ENCODE measurements at places on chromosomes 1 and 21.

DNA sequence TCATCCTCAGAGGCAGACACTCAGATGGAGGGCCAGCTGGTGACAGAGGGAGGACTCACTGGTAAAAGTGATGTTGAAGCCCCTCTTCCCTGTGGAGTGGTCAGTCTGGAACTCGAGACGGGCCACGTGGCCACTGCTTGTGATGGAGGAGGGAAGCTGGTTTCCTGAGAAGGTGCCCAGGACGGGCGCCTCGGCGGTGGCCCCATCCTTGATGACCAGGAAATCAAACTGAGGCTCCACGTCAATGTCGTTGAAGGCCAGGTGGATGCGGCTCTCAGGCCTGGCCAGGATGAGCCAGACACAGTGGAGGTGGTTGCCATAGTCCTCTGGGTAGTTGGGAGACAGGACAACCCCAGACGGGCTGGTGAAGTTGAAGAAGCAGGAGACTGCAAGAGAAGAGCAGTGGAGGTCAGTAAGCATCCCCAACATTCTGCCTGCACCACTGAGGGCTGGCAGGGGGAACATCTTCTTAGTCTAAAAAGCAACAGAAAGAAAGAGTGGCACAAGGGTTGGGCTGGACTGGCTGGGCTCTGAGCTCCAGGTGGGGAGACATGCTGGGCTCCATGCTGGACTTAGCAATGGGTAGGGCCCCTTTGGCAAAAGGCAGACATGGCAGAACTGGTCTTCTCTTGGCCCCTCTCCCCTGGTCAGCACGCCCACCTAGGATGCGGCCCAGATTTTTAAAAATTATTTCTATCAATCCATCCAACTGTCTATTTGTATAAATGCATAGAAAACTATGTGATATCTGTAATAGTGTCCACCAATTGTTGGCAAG, 120.5 kb upstream of the HMGB4 start:
- no peak for DNase-seq

DNA sequence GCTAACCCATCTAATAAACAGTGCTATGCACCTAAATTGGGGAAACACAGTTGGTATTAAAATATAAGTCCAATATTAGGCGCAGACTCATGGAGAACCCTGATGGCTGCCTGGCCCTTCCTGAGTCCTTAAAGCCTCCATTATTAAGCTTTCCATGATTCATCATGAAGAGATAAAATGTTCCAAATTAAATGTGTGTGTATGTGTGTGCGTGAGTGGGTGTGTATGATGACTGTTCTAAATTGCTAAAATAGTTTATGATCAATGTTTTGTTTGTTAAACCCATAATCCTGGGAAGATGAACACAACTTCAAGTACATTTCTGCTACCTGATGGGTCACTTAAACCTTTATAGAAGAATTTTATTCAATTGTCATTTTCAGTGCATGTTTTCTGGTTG, 6.3 kb upstream of the RBBP5 start:
- DNase-seq: no peak

- no peak for DNase-seq
Observed at GRCh38 chr1:228370941-228371740, 35.5 kb downstream of the TRIM11 start.

DNA sequence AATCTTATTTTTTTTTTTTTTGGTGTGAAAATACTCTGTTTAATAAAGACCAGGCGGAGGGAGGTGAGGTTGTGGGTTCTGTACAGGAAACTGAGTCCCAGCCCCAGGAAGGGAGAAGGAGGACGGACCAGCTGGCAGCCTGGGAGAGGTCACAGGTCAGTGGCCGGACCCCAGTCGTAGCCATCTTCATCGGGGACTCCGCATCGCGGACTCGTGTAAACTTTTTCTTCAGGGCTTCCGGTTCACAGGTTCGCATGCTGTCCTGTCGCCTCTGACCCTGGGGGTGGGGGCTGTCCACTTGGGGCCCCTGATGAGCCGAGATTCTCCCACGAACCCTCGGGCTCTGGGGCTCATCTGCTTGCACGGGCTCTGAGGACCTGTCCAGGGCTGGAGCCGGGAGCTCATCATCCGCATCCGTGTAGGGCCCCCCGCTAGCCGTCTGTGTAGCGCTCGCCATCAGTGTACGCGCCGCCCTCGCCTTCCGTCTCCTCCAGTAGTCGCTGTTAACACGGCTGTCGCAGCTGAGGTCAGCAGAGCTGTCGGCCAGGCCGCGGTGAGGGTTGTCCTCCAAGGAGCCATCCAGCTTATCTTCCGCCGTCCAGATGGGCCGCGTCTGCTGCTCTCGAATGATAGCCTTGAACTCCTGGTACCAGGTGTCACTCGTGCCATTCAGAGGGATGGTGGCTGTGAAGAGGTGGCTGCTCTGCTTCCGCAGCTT, 975.7 kb upstream of the PRMT6 start:
- DNase-seq: no peak

All from astrocyte of the spinal cord (primary cell).